NCI-H526 treated with DMSO at 0.1 percent for 48 hours (cell line): ENCODE measurements at places on chromosomes 2 and 18.

DNA sequence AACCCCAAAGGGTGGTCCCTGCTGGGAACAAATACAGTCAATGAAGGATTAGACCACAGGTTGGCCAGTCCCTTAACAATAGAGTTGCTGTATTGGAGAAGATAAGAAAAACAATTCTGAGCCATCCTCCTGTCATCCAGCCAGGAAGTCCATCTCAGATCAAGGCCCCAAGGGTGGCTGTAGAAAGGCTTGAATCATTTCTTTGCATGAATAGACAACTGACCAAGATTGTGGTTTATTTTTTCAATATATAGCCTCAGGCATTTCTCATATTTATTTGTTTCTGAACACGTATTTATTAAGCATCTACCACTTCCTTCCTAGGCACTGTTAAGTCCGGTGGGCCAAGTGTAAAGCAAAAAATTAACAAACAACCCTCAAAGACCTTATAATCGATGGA lies 274.4 kb upstream of the SLC14A2 start:
- no peak for DNase-seq

GRCh38 chr18:76378526-76379215 lies 116.4 kb downstream of the ZNF516 start:
- DNase-seq = no peak

DNA sequence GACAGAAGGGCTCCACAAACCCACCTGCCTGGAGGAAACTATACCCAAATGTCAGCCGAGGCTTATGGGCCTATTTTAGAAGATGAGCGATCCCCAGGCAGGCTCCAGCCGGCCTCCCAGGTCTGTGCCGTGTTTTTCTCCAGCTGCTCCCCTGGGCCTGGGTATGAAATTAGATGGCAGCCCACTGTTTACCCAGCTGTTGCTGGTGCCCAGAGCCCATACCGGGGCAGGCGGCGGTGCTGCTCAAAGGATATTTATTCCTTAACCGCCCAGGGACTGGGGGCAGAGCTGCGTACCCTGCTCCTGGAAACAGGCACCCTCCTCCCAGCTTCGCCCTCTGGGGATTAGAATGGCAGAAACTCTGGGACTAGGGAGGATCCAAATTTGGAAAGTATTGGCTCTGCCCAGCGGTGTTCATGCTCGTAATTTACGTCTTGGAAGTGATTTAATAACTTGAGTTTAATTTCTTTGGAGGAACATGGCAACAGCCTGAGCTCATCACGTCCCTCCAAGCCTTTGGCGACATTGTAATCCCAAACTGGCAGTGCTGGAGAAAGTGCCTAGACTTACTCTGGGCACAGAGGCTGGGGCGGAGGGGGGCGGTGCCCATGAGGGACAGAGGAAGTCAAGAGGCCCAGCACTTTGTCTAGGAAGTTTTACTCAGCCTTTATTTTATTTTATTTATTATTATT lies 199.2 kb downstream of the KLHL29 start:
- peak; percentile 58 for DNase-seq

DNA sequence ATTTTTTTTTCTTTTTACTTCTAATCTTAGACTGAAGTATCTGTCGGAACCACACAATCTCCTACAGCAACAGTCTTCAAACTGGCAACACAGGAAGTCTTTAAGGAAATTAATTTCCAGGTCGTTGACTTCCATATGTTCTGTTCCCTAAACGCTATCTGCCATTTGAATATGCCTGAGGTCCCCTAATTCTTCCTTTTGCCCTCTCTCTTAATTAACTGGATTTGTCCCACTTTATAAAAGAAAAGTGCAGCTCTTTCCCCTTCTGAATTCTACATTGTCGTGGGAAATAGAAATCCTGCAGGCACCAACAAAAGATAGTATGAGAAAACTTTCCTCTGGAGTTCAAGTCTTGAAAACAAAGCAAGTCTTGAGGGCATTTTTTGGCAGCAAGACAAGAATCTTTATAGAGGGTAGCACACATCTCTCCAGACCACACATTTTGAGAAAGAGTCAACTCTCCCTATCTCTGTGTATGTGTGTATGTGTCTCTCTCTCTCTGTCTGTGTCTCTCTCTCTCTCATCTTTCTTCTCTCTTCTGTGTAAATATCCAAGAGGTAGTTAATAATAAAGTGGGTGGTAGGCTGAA lies 879.8 kb downstream of the SOCS6 start:
- DNase-seq = no peak

DNA sequence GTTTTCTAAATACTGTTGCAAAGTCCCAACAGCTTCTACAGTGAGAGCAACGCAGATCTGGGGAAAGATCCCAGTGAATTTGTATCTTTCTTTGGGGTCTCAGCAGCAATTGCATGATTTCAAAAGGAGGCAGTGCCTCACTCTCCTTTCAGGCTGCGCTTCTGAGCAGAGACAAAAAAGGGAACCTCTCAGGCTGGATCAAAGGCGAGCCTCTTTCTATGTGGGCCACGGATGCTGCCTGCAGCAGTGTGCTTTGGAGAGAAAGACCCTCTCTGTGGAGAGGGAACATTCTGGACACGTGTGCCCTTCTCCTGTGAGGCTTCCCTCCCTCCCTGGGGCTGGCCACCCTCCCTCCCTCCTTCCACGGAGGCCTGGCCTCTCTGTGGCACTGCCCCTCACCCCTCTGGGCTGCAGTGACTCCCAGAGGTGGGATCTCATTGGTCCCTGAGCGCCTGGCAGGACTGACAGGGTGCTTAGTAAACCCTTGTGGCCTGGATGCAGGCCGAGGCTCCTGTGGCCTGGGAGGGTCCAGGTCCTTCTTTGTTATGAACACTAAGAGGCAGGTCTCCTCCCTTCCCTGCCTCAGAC lies 21.6 kb upstream of the PDIA6 start:
- DNase-seq = no peak

DNA sequence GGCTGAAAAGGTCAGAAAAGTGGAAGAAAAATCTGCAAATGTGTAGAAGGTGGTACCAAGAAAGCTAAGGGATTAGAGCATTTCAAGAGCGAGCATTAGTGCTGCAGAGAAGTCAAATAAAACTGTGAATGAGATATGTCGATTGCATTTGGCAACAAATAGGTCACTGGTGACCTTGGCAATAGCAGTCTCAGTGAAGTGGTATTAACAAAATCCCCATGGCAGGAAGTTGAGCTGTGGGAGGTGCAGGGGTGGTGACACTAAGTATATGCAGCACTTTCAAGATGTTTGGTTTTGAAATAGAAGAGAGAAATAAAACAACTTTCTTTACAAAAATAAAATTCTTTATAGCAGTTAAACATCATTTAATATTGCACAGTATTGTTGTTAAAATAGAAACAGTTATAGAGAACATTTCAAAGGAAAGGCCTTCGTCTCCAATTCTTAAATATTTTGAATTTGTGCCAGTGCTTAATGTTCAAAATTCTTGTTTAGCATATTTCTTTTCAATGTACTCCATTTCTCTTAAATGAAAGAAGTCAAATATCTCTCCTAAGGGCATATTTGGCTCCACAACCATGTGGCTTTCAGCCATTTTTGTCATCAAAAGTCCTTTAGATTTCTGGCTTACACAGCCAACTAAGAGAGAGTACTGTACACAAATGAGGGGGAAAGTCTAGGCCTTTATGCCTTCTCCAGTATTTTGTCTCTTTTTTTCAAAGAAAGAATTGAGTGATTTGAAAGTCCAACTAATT lies 443.0 kb upstream of the MMADHC start:
- DNase-seq = no peak

DNA sequence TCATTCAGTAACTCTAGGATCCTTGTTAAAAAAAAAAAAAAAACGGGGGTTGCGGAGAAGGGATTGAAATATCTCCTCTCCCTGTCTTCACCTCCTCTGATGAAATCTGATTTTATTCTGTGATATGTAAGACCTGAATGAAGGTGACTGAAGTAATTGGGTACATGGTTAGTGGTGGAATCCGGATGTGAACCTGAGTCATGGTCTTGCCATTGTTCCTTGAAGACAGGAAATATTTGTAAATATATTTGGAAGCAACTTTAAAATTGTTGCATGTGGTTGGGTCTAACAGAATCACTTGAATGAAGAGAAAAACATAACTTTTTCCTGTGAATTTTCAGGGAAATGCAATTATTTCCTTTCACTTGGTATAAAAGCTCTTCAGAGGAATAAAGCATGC lies 3.0 kb upstream of the IL1A start:
- no peak for DNase-seq

DNA sequence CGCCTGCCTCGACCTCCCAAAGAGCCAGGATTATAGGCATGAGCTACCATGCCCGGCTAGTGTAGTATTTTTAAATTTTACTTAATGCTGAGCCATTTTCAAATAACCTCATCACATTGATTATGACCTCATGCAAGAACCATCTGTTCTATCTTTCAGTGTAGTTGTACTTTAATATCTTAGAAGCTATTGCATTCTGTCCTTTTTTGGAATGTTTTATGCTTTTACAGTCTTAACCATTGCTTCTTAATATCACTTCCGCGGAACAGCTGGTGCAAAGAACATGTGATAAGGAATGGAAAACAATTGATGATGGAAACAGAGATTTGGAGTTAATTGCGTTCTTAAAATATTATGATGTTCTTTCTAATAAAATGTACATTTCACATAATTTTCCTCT lies 2.7 kb downstream of the GEN1 start:
- DNase-seq = no peak

- no peak for DNase-seq
Measured at GRCh38 chr2:226155093-226155875, 644.3 kb downstream of the IRS1 start.

DNA sequence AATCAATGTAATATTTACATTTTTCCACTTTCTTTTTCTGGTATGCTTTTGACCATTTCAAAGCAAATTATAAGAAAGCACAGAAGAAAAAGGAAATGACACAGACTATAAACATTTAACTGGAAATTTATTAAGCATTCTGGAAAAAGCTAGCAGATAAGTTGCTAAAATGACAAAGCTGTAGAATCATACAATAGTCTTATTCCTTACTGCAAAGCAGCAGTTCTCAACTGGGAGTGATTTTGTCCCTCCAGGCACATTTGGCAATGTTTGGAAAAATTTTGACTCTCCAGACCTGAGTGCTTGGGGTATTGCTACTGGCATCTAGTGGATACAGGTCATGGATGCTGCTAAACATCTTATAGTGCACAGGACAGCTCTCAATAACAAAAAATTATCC lies 75.1 kb downstream of the MBD5 start:
- DNase-seq = no peak

DNA sequence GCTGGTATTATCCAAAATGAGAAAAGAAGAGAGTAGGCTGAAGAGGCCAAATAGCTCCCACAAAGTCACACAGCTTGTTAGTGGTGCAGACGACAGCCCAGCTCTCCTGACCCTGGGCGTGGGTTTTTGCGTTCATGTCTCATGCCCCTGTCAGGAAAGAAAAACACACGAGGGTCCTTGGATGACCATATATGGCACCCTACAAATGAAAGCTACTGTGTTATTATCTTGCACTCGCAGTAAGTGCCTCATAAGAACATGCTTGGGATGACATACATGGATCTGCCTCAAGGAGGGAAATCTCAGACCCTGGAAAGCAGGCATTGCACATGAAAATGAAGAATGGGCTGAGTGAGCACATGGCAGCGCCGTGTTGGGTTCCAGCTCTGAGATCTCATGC lies 89.7 kb downstream of the SEMA4F start:
- DNase-seq = no peak

GRCh38 chr2:237315170-237315828 lies 98.7 kb downstream of the COL6A3 start:
- DNase-seq = peak; percentile 7

- DNase-seq = no peak
Measured at GRCh38 chr18:61466736-61467135, 133.5 kb downstream of the CDH20 start.

DNA sequence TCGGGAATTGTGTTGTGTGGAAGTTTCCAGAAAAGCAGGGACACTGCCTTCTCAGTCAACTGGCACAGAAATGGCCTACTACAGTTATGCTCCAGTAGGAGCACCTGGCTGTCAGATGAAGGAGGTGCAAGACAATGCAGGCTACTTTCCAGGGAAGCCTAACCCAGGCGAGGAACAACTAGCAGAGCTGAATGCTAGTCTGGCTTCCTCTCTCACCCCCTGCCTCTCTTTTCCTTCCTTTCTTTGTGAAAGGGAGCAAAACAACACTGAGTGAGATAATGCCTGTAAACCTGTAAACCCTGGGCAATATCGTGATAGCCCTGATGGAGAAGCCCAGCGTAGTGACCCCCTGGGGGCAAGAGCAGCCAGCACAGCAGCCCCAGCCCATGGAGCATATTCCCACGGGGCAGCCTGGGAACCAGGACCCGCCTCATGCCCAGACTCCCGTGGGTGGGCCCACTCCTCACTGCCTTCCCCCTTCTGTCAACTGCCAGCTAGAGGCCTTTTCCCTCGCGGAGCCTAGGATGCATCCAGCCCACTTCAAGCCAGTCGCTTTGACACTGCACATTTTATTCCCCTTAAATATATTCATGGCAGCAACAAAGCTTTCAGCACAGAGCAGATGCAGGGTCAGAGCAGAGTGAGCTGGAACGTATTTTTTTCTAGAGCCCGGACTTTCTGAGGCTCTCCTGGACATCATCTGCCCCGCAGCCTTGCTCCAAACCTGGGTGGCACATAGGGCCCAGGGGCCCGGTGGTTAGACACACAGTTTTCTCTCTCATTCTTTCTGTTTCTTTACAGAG lies 77.0 kb downstream of the PDCL3 start:
- no peak for DNase-seq

GRCh38 chr2:235910067-235910466 lies 258.1 kb downstream of the GBX2 start:
- DNase-seq = no peak

DNA sequence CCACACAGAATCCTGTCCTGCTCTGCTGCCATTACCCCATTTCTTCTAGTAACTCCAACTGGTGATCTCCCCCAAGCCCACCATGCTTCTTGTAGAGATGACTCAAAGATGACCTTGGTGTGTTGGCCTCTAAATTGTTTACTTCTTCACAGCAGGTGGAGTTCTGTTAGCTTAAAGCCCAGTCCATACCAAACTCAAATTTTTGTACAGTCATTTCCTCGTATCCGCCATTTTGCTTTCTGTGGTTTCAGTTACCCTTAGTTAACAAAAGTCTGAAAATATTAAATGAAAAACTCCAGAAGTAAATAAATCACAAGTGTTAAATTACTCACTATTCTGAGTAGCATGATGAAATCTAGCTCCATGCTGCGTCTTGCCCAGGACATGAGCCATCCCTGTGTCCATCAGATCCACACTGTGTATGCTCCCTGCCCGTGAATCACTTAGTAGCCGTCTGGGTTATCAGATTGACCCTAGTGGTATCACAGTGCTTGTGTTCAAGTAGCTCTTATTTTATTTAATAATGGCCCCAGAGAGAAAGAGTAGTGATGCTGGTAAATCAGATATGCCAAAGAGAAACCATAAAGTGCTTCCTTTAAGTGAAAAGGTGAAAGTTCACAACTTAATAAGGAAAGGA lies 133.3 kb upstream of the NOL4 start:
- no peak for DNase-seq

GRCh38 chr2:36168115-36168514 lies 187.5 kb upstream of the CRIM1 start:
- DNase-seq = no peak

DNA sequence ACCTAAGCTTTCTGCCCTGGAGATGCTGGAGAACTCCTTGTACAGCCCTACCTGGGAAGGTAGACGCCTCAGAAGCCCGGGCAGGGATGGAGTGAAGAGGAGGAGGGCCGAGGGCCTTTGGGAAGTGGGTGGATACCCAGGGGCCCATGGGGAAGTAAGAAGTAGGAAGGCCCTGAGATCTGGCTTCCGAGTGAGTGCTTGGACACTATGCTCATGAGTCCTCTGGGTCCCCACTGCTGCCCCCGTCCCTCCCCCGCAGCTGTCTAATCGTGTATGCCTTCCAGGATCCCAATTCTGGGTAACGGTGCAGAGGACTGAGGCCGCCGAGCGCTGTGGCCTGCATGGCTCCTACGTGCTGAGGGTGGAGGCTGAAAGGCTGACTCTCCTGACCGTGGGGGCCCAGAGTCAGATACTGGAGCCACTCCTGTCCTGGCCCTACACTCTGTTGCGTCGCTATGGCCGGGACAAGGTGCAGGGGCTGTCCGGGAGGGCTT lies 1.1 kb downstream of the DOK1 start:
- no peak for DNase-seq
